ENCODE measurements at places on chromosomes 6 and 20. TPM values are rescaled to one million over a fixed set of nuclear protein-coding genes. Genes with fewer than 3 reads are reported as not detected.

The KCNK5 gene
- 1.5 TPM for total RNA-seq

The C20orf144 gene
- 0.04 TPM for total RNA-seq

The SLC22A16 gene
- total RNA-seq = 0.22 TPM

The TMC2 gene
- not detected for total RNA-seq

The HRH3 gene
- total RNA-seq = 0.35 TPM

The PARD6B gene
- 0.93 TPM for total RNA-seq

The IYD gene
- total RNA-seq = not detected

The DACT2 gene
- 2.0 TPM for total RNA-seq

The MCHR2 gene
- total RNA-seq = not detected

The CD93 gene
- 67.5 TPM for total RNA-seq

The TFAP2C gene
- total RNA-seq = 0.09 TPM

The MYLIP gene
- total RNA-seq = 46.1 TPM

The IPCEF1 gene
- total RNA-seq = 1.4 TPM

The MYLK4 gene
- total RNA-seq = 7.6 TPM

The PKIB gene
- 1.6 TPM for total RNA-seq

The RAET1G gene
- 0.09 TPM for total RNA-seq

The TP53TG5 gene
- total RNA-seq = not detected

The NMBR gene
- total RNA-seq = 0.09 TPM

The ULBP2 gene
- total RNA-seq = 0.27 TPM

The ARMC2 gene
- total RNA-seq = 3.6 TPM

The PTPRT gene
- total RNA-seq = 0.75 TPM

The MUC22 gene
- not detected for total RNA-seq

The PXDC1 gene
- total RNA-seq = 15.3 TPM

Data from muscle of leg (tissue), 16 donors.